ENCODE measurements at places on chromosomes 5 and 9. TPM values are rescaled to one million over a fixed set of nuclear protein-coding genes. Genes with fewer than 3 reads are reported as not detected.

The CDO1 gene
- total RNA-seq, result 0.16 TPM

The RAPGEF1 gene
- total RNA-seq, result 148 TPM

The FRMPD1 gene
- not detected for total RNA-seq

The DNM1 gene
- 0.26 TPM for total RNA-seq

DNA sequence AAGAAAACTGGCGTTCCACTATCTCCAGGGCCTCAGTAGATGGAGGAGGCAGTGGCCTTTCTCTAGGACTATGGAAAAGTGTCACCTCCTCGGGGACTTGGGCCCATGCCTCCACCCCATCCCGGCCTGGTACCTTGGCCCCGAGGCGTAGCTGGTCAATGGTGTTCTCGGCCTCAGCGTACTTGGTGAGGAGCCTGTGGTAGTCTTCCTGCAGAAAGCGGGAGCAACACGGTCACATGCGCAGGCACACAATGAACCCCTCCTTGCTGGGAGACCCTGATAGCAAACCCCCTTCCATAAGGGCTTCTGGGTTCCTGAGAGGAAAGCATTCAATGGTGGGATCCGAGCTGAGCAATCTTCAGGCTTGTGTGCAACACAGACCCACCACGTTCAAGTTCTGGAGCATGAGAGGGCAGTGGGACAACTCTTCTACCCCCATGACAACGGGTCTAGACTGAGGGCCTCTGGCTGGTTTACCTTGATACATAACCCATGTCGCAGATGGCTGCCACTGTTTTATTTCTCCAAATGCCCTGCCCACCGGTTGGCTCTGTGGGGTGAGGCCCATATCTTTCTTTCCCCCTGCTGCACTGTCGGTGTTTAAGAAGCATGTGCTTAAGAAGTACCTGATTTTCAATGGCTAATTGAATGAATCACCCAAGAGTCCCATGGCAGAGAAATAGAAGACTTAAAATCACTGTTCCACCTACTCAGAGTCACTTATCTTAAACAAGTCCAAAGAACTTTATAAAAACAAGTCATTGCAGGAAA is 13.6 kb downstream of the AKNA start:
- H3K36me3 ChIP-seq, result peaks cover 60% of the 10 kb centered on the region
- H3K4me1 ChIP-seq, result peaks cover 95% of the 10 kb centered on the region
- H3K4me3 ChIP-seq, result no peak overlapping the region
- peak overlapping the region; percentile 39 for H3K27ac ChIP-seq

GRCh38 chr5:57215629-57216195 is 41.9 kb downstream of the GPBP1 start:
- DNase-seq, result no peak
- no peaks in the 10 kb centered on the region for H3K27me3 ChIP-seq
- no peak overlapping the region for H3K4me3 ChIP-seq

DNA sequence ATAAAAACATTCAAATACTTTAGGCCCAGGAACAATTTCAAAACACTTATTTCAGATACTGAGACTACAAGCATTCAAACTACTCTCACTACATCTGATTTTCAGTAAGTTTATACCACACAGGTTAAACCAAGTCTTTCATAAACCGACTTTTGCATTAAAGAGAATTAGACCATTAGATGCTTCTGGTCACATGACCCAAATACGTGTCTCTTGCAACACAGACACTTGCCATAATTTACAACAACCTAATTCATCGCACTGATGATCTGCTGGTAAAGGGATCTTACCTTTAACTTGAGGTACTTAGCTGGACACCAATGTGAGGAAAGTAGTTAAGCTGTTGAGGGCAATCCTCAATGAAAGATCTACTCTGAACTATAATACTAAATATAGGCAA is 3.2 kb downstream of the HNRNPH1 start:
- H3K27me3 ChIP-seq, result no peaks in the 10 kb centered on the region
- H3K4me1 ChIP-seq, result peaks cover 74% of the 10 kb centered on the region
- peak overlapping the region; percentile 58 for H3K4me3 ChIP-seq
- DNase-seq, result no peak

DNA sequence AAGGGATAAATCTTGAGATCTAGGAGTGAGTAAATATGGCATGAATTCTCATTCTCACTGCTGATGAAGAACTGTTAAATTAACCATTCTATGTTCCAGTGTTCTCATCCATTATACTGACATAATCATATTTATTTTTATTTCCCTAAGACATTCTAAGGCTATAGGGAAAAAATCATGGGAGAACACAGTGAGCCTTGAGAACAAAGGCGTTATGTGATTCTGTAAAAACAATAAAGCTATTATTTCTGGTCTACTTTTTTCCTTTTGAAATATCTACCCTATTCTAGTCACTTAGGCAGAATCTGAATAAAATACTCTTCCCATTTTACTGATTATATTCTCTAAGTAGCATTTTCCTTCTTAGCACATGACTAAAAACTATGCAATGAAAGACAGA is 155.7 kb upstream of the ADAMTS16 start:
- no peaks in the 10 kb centered on the region for H3K4me1 ChIP-seq
- H3K36me3 ChIP-seq, result no peaks in the 10 kb centered on the region
- no peaks in the 10 kb centered on the region for H3K27me3 ChIP-seq
- H3K27ac ChIP-seq, result no peak overlapping the region
- no peak overlapping the region for H3K4me3 ChIP-seq

DNA sequence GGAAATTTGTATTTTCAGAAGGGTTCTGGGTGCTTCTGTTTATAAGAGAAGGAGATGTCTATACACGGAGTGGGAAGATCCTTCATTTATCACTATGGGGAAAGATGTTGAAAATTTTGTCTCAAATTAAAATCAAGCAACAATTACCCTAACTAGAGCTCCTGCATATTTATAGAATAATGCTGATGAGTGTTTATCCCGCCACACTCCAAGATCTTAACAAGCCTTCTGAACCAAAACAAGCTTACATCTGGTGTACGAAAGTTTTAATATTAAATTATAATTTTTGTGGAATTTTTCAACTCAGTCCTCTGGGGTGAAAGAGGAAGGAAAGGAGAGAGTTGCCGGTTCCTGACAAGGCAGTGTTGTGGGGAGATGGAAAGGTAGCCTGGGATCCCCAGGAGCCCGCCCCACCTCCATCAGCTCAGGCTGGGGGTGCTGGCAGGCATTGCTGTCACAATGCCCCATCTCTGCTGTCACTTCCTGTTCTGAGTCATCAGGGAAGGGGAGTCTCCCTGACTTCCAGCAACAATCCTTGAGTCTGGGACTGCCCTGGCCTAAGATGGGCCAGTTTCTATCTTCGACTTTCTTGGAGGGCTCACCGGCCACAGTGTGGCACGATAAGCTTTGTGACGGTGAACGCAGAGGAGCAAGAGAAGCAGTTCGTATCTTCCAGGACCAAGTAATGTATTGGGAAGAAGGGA is 64.5 kb downstream of the ERAP1 start:
- no peaks in the 10 kb centered on the region for H3K27me3 ChIP-seq
- H3K4me3 ChIP-seq, result no peak overlapping the region
- peak overlapping the region; percentile 21 for H3K27ac ChIP-seq
- DNase-seq, result no peak

All from CD8-positive, alpha-beta memory T cell (primary cell).